D721Med (cell line): ENCODE measurements at places on chromosomes 1 and 21.
A peak's percentile ranks its signal among the peaks of the same experiment; 100 is the strongest.

GRCh38 chr1:1283821-1284220 lies 3.6 kb downstream of the SCNN1D start:
- no peak for DNase-seq

DNA sequence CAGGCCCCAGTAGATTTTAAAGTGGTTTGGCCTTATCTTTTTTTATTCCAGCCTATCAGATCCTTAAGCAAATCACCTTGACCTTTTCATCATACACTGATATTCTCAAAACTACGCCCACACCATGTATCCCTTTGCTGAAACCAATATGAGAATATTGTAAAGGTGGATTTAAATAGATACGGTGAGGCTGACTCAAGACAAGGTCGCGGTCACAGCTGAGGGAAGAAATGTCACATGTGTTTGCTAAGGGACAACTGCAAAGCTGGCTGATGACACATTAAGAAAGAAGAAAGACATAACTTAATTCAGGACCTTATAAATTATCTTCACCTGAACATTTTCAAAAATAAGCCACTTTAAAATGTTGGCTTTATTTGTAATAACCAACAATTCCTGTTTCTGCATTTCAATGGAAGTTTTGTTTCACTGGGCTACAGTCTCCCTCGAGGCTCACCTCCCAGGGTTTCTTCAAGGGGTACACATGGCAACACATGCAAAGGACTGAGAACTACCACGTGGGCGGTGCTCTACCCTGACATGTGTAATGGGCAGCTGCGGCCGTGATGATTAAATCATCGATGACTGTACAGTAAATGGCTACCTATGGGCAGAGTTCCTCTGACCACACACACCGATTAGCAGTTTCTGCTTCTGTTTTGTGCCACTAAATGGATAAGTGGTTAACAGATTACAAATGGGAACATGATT lies 189.5 kb downstream of the SIPA1L2 start:
- no peak for DNase-seq

DNA sequence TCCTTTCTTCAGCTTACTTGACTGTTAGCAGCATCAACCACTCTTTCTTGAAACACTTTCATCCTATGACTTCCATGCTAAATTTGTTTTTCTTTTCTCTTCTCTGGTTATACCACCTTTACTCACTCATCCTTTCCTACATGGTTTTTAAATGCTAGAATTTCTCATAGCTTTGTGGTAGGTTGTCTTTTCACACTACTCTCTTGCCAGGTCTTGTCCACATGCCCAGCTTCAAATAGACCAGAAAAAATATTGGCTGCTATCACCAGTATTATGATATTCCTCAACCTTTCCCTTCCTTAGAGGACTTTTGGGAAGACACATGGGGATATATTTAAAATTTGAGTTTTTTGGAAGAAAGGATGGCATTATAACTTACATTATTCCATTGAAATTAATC lies 48.8 kb downstream of the PPP1R12B start:
- no peak for DNase-seq

- peak; percentile 36 for DNase-seq
These were observed 80.4 kb upstream of the AK4 start for GRCh38 chr1:65067491-65068201.

- no peak for DNase-seq
These were observed 342.8 kb downstream of the NCAM2 start for GRCh38 chr21:21341041-21341440.

- DNase-seq = no peak
These were observed 20.2 kb upstream of the ERO1B start for GRCh38 chr1:236301958-236302335.

DNA sequence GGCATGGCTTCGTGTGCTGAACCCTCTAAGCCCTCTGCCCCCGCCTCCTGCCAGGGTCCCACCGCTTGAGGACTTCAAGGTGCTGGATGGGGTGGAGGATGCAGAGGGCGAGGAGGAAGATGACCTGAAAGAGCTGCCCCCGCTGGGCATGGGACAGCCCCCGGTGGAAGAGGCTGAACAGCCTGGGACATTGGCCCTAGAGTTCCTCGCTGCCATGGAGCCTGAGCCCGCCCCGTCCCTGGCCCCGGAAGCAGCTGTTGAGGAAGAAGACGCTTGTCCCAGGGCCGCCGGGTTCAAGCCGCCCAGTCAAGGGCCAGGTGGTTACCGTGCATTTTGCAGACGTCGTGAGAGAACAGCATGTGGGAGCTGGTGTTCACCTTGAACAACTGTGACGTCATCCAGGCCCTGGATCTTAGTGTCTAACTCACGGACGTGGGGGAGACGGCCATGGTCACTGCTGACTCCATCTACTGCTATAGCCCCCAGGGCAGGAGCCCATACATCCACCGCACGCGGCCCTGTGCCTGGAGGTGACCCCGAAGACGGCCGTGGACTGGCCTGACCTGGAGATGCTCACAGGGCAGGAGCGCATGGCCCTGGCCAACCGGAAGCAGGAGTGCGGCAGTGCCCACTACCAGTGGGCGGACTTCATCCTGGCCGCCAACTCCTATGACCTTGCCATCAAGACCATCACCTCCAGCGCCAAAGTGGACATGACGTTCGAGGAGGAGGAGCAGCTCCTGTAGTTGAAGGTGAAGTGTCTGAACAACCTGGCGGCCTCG lies 90.1 kb downstream of the PPP1R12B start:
- no peak for DNase-seq

- DNase-seq = no peak
These were observed 33.8 kb downstream of the DHCR24 start for GRCh38 chr1:54853096-54853792.
